ENCODE measurements at places on chromosomes 6 and 20.

DNA sequence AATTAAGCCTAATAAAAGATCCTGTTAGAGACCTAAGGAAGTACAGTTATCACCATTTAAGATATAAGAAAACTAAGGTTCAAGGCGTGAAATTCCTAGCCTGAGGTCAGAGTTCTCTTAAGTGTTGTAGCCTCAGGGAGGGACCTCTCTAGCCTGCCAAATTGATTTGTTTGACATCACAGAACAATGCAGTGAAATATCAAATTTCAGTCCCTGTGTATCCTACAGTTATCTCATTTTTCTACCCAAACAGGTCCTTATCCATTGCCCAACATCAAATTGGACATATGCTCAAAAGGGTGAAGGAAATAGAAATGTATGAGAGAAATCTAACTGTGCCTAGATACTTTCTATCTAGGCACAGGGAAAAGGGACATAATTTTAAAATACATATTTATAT, 63.0 kb downstream of the NCOA7 start:
- no peak for DNase-seq

- DNase-seq: peak; percentile 72
Measured at GRCh38 chr20:13119583-13119982, 101.5 kb upstream of the ISM1 start.

DNA sequence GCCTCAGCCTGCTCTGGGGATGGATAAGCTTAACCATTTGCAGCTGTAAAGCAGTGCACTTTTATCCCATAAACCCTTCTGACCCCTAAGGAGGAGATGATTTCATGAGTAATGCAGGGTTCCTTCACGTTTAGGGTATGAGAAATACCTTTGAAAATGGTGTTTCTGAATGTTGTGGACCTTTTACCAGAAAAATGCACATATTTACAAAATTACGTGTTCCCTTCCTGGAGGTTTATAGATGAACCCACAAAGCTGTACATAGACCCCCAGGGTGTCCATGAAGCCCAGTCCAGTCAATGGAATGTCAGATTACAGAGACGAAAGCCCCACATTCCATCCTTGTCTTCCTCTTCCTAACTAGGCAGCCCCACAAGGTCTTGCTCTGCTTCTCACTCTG, 78.6 kb upstream of the INSM1 start:
- no peak for DNase-seq

DNA sequence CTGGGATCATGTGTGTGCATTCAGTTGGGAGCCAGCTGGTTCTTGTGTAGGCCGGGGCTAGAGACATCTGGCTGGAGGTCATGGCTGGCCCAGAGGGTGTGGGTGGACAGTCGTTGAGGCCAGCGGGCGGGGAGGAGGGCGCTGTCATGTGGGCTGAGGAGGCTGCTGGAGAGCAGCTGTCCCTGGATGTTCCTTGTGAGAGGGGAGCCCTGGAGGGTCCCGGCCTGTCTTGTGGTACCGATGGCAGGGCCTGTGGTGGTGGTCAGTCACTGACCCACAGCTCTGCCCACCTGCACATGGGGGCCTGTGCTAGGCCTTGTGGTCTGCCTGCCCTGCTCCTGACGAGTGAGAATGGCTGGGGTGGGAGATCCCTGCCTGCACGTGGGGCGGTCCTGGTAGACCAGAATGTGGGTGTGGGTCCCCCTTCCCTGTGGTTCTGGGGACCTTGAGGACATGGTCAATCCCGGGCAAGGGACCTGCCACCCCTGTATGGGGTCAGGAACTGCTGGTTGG, 1.9 kb upstream of the C20orf204 start:
- no peak for DNase-seq

DNA sequence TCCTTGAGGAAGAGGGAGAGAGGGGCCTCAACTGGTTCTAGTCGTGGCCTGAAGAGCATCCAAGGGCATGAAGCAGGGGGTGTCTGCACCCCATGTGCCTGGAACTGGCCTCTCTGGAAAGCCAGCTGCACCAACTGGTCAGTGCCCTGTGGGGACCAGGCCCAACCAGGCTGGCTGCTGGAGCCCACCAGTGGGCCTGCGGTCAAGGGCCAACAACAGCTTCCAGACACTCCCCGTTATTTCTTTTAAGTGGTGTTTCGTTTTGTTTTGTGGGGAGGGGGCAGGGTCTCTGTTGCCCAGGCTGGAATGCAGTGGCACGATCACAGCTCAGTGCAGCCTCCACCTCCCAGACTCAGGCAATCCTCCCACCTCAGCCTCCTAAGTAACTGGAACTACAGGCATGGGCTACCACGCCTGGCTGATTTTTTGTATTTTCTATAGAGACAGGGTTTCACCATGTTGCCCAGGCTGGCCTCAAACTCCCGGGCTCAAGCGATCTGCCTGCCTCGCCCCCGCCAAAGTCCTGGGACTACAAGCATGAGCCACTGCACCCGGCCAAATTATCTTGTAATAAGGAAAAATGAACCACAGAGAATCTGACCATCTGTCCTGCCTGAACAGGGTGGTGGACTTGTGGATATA, 11.9 kb upstream of the C20orf144 start:
- no peak for DNase-seq

DNA sequence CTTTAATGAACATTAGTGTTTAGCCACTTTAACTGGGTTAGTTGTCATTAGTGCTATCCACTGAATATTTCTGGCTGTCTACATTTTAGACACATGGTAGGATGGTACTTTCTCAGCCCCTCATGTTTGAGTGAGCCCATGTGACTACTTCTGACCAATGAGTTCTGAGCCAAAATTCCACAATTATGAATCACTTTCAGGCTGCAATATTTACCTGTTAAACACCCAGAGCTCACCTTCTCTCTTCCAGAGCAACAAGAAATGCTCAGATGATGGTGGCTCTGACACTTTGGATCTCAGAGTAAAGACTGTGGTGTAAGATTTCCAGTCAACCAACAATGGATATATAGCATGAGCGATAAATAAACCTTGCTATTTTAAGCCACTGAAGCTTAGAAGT, 24.8 kb downstream of the SPACA1 start:
- no peak for DNase-seq

DNA sequence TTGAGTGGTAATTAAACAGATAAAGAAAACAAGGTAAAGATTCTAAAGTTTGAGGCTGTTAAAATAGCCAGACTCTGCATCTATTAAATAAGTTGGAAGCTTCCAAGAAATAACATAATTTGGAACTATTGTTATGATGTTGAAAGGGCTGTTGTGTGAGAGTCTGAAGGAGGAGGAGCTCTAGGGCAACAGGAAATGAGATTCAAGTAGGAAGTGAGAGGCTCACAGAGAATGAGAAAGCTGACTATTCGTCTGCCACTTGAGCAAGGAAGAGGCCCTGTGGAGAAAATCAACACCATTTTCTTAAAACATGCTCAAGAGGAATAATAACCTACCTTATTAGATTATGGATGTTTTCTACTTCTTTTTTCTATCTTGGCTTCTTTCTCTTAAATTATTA, 185.2 kb downstream of the SLC24A3 start:
- DNase-seq: no peak

DNA sequence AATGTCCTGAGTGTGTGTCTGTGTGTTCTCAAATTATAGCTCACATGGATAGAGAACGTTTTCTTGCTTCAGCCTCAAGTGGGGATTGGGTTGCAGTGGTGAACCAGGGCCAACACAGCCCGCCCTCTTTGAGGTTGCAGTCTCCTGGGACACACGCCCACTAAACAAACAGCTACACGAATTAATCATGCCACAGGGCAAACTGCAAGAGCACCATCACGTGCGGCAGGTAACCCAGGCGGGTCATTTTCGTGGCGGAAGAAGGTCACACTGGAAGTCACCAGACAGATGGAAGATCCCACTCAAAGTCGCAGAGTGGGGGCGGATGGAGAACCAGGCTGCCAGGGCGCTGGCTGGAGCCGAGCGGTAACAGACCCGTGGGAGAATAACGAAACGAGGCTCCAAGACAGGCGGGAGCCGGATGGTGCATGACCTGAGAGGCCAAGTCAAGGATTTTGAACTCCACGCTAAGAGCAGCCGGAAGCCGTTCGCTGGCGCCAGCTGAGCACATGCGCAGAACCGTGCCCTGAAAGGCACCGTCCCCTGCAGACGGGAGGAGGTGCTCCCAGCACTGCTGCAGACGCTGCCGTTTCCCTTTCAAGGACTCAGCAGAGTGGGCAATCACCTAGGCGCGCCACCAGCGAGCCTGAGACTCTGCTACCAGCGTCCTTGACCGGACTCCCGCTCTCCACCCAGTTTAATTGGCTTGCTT, 10.7 kb downstream of the DLL1 start:
- DNase-seq: peak; percentile 67

DNA sequence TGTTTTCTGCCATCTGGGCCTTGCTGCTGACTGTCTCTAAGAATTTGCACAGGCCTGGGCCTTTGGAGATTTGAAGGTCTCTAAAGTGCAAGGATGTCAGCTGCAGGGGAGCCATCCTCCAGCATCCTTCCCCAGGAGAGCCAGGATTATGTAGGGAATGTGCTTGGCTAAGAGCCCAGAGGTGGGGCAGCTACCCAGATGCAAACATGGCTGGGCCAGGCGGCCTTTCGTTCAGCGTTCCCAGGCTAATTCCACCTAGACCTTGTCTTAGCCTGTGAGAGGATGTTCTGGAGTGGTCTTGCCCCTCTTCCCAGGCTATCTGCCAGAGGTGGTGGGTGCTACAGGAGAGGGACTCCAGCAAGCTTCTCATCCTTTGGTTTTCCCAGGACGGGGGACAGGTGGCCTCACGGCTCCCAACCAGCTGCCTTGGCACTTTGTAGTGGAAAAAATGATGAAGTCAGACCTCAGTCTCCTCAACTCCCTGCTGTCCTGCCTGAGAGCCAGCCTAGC, 7.7 kb upstream of the PTGIS start:
- no peak for DNase-seq

- no peak for DNase-seq
Measured at GRCh38 chr20:40803381-40803780, 114.3 kb upstream of the MAFB start.

DNA sequence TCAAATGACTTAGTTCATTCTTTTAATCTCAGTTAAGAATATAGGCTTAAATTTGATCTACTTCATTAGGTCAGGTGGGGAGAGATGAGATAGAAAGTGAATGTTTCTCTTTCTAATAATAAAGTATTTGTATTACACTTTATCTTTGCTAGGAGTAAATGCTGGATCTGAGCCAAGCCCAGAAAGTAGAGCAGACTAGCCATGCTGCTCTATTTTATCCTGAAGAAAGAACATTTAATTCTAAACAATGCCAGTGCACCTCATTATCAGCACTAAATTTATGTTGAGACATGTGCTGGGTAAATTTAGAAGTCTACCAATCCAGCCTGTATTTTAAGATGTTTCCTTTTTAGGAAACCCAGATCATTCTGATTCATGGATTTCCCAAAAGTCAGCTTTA, 43.5 kb downstream of the AKIRIN2 start:
- no peak for DNase-seq

- no peak for DNase-seq
Measured at GRCh38 chr20:59019217-59019616, at the start of gene TUBB1. Gene TUBB1 (plus strand): TSS chr20:59019429. CDS start chr20:59019523, 94 bp downstream.

Measured in CD4-positive, alpha-beta T cell treated with Interleukin-1 beta for 1 hour (primary cell).